ENCODE measurements at places on chromosomes 5 and 9. TPM values are rescaled to one million over a fixed set of nuclear protein-coding genes. Genes with fewer than 3 reads are reported as not detected.

Gene TNFAIP8
- polyA plus RNA-seq = 4.7 TPM

Gene TMEFF1
- polyA plus RNA-seq = 3.2 TPM

Gene C8G
- 0.70 TPM for polyA plus RNA-seq

Gene ORM2
- polyA plus RNA-seq = not detected

Gene INPP5E
- 17.1 TPM for polyA plus RNA-seq

Gene SNCAIP
- polyA plus RNA-seq = 12.0 TPM

- DNase-seq = no peak
Measured at GRCh38 chr5:10778179-10778910, 17.3 kb upstream of the DAP start.

DNA sequence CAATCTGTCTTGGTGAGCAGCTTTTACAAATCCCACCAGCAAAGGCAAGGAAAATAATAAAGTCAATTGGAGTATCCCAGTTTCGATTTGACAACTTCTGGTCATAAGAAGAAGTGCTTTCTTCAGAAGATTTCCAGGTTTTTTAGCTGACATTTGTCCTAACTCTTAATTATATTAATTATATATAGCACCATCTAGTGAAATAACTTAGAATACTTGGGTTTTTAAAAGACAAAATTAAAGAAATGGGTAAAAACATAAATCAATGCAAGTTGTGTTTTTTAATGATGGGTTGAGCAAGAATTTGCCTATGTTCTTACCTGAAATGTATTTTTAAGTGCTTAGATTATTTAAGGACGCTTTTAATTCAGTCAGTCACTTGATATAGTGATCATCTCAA, 421.8 kb downstream of the ACTL7B start:
- DNase-seq = no peak

DNA sequence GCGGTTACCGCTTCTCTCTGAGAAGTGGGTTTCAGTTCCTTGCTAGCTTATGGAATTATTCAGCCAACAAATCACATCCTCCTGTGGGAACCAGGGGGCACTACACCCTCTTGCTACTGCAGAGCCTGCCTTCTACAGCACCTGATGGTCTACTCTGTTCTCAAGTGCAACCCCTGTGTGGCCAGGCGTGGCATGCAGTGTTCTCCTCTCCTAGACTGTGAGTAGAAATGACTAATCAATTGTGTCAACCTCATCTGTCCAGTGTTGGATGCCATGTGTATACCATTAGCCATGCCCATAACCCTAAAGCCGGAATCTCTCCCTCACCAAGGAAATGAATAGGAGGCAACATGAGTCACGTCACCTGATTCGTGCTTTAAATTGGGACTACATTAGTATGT, 117.2 kb upstream of the LIFR start:
- DNase-seq = no peak

DNA sequence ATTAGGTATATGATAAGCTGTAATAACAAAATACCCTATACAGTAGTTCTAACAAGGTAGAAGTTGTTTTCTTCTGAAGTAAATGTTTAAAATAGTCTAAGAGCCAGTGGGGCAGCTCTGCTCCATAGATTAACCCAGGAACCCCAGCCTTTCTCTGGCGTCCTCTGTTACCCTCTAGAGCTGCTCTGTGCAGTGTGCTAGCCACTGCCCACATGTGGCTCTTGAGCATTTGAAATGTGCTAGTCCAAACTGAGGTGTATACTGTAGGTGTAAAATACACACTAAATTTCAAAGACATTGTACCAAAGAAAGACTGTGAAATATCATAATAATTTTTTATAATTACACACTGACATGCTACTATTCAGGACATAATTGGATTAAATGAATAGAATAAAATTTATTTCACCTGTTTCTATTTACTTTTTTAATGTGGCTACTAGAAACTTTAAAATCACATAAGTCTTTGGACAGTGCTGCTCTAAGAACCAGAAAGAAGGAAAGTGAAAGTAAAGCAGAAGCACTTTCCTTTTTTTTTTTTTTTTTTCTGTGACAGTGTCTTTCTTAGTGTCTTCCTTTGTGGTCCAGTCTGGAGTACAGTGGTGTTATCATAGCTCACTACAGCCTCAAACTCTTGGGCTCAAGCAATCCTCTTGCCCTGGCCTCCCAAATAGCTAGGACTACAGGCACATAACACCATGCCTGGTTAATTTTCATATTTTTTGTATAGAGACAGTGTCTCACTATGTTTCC, 39.3 kb downstream of the RAI14 start:
- no peak for DNase-seq

DNA sequence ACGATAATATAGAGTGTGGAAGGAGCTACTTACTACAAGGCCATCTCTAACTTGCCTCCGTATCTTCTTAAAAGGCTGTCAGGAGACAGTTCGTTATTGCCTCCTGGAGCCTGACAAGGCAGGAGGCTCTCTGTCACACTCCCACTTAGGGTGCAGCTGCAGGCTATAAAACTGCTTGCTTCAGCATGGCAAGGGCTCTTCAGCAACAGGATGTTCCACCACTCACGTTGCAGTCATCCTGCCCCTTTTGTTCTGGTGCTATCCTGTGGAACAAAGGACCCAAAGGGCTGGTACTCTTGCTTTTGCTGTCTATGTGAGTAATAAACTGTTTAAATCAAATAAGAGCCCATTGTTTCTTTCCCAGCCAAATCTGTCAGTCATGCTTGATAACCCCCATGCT, 508.9 kb downstream of the NTRK2 start:
- DNase-seq = no peak

GRCh38 chr5:74953937-74954720, 87.9 kb upstream of the FAM169A start:
- DNase-seq = no peak

DNA sequence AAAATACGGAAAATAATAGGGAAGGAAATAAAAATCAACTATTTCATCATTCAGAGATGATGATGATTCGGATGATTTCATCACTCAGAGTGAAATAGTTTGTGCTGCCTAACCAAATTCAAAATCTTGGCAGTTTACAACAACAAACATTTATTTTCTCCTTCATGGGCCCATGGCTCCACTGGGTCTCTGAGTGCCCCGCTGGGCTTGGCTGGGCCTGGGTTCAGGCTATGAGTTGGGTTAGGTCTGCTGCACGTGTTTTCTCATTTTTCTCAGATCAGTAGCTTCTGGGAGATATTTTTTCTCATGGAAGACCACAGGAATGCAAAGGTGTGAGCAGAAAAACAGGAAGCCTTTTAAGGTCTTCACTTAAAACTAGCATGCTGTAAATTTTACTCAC, 24.0 kb upstream of the F2RL1 start:
- DNase-seq = no peak

DNA sequence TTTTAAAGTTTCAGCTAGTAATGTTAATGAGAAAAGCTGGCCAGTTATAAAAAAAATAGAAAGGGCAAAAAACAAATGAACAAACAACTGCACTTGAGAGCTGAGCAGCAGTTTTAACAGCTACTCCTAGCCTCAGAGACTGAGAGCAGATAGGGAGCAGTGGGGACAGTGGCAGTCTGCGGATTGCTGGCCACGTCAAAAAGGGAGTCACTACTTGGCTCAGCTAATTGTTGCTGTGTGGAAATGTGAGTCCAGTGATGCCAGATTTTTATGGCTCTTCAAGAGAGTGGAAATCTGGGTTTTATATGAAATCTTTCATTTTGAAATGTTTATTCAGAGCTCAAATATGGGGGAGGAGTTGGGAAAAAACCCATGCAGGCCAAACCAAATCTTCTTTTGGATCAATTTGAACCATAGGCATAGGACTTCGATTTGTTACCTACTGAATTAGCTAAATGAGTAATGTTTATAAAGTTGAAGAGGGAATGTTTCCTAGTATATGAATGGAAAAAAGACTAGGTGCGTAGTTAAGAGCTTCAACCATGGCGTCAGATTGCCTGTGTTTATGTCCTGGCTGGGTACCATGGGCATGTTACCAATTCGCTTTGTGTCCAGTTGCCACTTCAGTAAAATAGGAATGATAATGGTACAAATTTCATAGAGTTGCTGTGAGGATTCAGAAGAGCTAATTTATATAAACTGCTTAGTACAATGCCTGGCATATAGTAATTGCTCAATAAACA, 102.1 kb downstream of the PAM start:
- no peak for DNase-seq

- no peak for DNase-seq
Measured at GRCh38 chr5:178090856-178091255, 22.5 kb upstream of the N4BP3 start.

- no peak for DNase-seq
Measured at GRCh38 chr9:135877791-135878527, 29.4 kb downstream of the CAMSAP1 start.

- no peak for DNase-seq
Measured at GRCh38 chr5:635306-636055, 23.3 kb downstream of the CEP72 start.

- DNase-seq = no peak
Measured at GRCh38 chr9:70398145-70398556, 16.3 kb downstream of the KLF9 start.

DNA sequence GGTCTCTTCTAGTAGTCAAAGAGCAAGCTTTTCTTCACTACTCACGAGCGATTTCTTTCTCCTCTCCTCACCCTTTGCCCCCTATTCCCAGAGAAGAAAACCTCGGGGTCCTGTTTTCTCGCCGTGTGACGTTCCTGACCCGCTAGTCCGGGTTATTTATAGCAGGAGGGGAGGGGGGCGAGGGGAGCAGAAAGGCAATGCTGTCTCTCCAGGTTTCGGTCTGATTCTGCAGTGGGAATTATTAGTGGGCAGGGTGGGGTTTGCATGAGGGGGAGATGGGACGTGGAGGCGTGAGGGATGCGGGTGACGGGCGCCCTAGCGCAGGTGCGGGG, 847 bp upstream of the GABRB2 start:
- DNase-seq = no peak

DNA sequence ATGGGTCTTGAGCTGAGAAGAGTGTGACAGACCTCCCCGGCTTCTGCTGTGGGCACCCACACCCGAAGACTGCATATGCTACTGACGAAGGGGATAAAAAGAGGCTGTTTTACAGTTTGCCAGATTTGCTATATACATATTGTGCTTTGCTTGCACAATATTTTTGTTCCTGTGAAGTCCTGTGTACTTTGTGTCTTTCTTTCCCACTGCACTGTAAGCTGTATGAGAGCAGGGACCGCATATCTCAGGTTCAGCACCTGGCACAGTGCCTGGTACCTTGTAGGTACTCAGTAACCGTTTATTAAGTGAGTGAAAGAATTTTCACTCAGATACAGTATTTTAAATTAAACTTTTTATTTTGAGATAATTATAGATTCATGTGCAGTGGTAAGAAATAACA, 8.2 kb upstream of the GARNL3 start:
- no peak for DNase-seq

GRCh38 chr5:40405996-40406740, 273.5 kb upstream of the PTGER4 start:
- DNase-seq = no peak

- DNase-seq = no peak
Measured at GRCh38 chr5:89276566-89277305, 393.8 kb upstream of the MEF2C start.

Measured in endothelial cell of umbilical vein (primary cell).